Smooth muscle cell of bladder (primary cell): ENCODE measurements at places on chromosomes 5 and 9. TPM values are rescaled to one million over a fixed set of nuclear protein-coding genes. Genes with fewer than 3 reads are reported as not detected.

The BTNL8 gene
- total RNA-seq = not detected in 2 replicates

The GMCL2 gene
- total RNA-seq = not detected in 2 replicates

The DMGDH gene
- 2.3 and 2.7 TPM in 2 replicates for total RNA-seq

The WDR31 gene
- 1.8 and 3.4 TPM in 2 replicates for total RNA-seq

The PDCD1LG2 gene
- total RNA-seq = 2.6 and 3.2 TPM in 2 replicates

The AMBP gene
- 0.28 and 0.46 TPM in 2 replicates for total RNA-seq

The MZB1 gene
- 0.14 and 0.18 TPM in 2 replicates for total RNA-seq
